Activated gamma-delta T cell treated with Interleukin-2 at 50 U/mL for 16 hours (primary cell): ENCODE measurements at places on chromosomes 13 and 19.

DNA sequence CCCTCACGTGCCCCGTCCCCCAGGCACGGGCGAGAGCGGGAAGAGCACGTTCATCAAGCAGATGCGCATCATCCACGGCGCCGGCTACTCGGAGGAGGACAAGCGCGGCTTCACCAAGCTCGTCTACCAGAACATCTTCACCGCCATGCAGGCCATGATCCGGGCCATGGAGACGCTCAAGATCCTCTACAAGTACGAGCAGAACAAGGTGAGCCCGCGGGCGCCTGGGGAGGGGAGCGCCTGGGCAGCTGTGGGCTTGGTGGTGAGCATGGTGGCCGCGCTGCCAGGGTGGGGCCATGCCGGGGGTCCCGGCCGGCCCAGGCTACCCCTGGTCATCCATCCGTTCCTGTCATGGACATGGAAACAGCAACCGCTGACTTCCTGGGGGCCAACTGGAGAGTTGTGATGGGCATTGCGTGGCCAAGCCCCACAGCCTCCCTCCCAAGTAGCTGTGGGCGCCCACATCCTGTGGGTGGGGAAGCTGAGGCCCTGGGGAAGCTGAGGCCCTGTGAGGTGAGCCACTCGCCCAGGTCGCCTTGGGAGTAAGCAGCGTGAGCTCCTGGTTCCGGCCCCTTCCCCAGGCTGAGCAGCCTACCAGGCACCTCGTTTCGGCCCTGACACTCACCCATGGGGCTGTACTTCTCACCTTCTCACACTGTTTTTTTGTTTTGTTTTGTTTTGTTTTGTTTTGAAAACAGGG lies 16.1 kb downstream of the GNA11 start:
- DNase-seq, result no peak

DNA sequence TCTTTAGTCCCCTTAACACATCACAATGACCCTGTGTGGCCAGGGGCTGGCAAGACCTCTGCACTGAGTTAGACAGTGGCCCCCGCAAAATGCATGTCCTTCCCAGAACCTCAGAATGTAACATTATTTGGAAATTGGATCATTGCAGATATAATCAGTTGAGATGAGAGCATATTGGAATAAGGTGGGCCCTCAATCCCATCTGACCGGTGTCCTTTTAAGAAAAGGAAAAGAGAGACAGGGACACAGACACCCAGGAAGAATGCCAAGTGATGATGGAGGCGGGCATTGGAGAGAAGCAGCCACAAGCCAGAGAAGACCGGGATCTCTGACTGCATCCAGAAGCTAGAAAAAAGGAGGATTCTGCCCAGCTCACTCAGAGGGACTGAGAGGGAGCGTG lies 1.8 kb downstream of the FAM187B start:
- DNase-seq, result no peak

- no peak for DNase-seq
Observed at GRCh38 chr13:95480131-95480545, 72.4 kb upstream of the CLDN10 start.

- DNase-seq, result no peak
Observed at GRCh38 chr19:3555653-3556422, 1.5 kb downstream of the MFSD12 start.

GRCh38 chr13:50527188-50527587 lies 316.3 kb downstream of the DLEU7 start:
- no peak for DNase-seq

DNA sequence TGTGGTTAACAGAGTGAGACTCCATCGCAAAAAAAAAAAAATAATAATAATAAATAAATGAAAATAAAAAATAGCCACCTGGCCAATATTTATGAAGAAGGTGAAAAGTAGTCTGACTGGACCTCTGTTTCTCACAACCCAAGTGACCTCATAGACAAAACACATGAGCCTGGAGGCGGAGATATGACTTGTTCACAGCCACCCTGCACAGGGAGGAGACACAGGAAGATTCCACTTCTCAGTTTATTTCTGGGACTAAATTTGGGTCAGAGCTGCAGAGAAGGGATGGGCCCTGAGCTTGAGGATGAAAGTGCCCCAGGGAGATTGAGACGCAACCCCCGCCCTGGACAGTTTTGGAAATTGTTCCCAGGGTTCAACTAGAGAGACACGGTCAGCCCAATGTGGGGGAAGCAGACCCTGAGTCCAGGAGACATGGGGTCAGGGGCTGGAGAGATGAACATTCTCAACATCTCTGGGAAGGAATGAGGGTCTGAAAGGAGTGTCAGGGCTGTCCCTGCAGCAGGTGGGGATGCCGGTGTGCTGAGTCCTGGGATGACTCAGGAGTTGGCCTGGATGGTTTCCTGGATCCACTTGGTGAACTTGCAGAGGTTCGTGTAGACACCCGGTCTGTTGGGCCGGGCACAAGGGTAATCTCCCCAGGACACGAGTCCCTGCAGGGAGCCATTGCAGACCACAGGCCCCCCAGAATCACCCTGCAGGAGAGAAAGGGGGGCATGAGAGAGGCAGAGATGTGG lies 9.6 kb downstream of the KLK5 start:
- no peak for DNase-seq

DNA sequence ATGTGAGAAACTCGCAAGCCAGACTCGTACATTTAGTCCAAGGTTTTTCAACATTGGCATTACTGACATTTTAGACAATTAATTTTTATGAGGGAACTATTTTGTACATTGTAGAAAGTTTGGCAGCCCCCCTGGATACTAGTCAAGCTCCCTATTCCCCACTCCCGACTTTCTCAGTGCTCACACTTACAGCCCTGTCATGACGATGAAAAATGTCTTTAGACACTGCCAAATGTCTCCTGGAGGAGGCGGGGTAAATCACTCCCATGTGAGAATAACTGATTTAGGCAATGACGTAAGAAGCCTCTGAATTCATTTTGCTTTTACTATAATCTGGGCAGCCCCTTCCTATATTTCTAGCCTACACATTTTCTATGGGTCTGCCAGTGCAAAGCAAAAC lies 535.8 kb upstream of the KLHL1 start:
- no peak for DNase-seq

DNA sequence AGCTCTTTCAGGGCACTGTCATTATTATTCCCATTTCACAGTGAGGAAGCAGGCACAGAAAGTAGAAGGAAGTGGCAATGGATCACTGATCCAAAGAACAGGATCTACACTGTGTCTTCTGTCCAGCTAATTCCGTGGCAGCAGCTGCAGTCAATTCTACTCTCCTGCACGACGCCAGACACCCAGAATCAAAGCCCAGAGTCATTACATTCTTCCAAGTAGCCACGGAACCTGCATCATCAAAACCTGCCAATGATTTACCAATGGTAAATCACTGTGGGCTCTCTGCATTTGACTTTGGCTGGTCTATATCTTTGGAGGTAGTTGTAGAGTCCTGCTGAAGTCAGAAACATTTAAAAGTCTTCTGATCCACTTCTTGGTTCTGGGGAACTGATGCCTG lies 767.7 kb downstream of the LIG4 start:
- no peak for DNase-seq

DNA sequence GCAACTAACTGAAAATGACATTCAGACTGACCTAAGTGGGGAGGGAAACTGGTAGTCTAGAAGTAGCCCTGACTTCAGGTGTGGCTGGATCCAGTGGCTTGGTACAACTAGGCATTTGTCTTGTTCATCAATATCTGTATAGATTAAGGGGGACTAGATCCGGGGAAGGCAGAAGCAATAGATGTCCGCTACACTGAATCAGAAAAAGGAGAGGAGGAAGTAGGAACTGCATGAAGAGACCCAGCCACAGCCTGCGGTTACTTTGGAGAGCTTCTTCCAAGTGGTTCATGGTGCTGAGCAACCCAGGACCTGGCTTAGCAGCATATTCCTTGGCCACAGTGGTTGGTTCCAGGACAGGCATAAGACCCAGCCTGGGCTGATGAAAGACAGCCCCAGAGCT lies 9.9 kb upstream of the PRODH2 start:
- DNase-seq, result no peak

GRCh38 chr13:72284791-72285190 lies 417.8 kb upstream of the DACH1 start:
- no peak for DNase-seq

DNA sequence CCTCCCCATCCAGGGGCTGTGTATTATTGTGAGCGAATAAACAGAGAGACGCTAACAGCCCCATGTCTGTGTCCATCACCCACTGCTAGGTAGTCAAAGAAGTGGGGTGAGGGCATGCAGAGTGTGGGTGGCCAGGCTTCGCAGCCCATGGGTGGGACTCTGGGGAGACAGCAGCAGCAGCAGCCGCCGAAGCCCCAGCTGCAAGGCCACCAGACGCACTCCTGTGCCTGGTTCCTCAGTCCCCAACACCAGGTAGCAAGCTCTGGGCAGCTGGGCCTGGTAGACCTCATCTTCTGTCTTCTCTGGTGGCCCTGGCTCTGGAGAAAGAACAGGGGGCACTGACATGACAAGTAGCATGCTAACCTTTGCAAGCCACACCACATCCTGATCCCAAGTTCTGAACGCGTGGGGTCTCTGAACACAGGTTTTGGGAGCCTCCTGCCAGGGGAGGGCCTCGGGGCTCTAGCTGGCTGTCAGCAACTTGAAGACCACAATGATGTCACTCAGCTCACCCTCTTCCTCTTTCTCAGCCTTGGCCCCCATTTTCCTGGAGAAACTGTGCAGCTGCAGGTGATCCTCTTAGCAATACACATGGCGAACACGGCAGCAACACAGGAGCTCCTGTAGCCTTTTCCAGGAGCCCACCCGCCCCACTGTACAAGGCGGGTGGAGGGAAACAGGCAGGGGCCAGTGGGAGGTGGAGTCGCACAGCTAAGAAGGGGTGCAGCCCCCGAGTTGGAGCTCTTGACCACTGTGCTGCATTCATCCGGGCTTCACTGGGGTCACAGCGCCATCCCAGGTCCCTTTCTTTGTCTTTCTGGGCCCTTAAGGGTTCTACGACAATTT lies 5.8 kb downstream of the FUZ start:
- DNase-seq, result no peak

- DNase-seq, result peak; percentile 77
Observed at GRCh38 chr19:7349961-7350711, 1.4 kb downstream of the ARHGEF18 start.

- no peak for DNase-seq
Observed at GRCh38 chr19:49413348-49413747, 9.9 kb downstream of the PTH2 start.

DNA sequence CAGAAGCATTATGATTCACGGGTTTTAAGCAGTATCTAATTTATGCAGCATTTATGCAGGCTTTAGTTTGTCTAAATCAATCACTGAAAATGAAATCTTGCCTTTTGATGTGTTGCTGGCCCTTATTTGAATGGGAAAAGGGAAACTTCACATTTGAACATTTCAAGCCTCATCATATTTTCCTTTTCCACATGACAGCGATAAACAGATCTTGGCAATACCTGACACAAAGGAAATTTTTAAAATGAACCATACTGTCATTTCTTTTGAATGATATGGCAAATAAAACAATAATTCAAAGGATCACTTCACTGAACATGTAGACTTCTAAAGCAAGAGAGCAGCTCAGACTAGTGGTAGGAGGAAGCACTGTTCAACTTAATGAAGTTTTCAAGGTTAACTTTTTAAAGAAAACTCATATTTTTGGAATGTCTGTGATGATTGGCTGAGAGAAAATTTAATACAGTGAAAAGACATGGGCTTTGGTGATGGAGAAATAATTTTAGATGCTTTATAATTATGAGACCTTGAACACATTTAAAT lies 198.1 kb downstream of the OXGR1 start:
- DNase-seq, result no peak

DNA sequence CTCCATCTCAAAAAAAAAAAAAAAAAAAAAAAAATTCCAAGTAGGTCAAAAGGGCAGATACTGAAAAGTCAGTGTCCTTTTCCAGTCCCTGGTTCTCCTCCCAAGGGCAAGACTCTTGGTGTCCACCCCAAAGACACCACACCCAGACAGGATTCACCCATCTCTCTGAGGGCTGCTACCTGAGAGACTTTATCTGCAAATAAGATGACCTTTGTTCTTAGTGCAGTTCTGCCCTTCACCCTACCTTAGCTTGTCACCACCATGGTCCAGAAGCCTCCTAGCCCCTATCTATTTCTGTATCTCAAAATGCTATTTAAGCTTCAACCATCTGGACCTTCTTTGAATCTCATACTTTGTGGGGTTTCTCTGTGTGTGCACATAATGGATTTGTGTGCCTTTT lies 4.2 kb upstream of the FBXO27 start:
- DNase-seq, result no peak

DNA sequence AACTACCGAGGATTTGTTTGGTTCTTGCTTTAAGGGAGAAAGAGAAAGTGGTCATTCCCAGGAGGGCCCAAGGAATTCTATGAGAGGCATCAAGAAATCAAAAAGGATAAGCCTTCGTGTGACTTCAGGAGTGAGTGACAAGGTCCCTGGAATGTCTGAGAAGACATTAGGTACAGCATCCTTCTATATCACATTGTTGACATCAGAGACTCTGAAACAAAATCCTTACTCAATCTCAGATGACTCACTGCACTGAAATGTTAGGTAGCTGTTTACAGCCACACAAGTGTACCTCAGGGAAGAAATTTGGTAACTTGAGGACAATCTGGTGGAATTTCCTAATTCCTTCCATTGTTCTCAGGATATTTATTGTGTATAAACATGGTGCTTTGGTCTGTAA lies 7.9 kb upstream of the LGALS14 start:
- DNase-seq, result no peak

GRCh38 chr13:79870123-79870522 lies 389.2 kb downstream of the NDFIP2 start:
- DNase-seq, result no peak

GRCh38 chr13:58376775-58377174 lies 745.2 kb downstream of the PCDH17 start:
- no peak for DNase-seq

GRCh38 chr13:93709506-93710244 lies 483.1 kb downstream of the GPC6 start:
- DNase-seq, result no peak

DNA sequence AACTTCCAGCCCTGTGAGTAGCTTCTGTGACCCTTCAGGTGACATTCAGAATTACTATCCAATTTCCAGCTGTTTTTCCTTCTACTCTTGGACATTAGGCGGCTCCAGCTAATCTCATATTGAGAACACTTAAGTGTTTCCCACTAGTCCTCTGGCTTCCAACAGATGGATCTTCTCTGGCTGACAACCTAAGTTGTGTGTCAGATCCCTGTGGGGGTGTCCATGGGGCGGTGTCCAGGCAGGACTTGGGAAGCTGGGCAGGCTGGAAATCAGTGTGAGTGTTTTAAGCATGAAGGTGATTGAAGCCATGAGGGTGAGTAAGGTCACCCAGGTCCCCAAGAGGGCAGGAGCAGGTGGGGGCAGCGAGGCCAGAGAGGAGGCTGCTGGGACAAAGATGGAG lies 10.1 kb downstream of the CNOT3 start:
- no peak for DNase-seq

GRCh38 chr13:46656786-46657185 lies 103.8 kb downstream of the LRCH1 start:
- no peak for DNase-seq
